ENCODE measurements at places on chromosomes 2 and 18. TPM values are rescaled to one million over a fixed set of nuclear protein-coding genes. Genes with fewer than 3 reads are reported as not detected.

GRCh38 chr18:36155851-36156757 is 26.4 kb downstream of the ELP2 start:
- H3K36me3 ChIP-seq = peaks cover 43% of the 10 kb centered on the region
- no peaks in the 10 kb centered on the region for H3K27me3 ChIP-seq
- H3K4me3 ChIP-seq = no peak overlapping the region
- H3K4me1 ChIP-seq = peaks cover 20% of the 10 kb centered on the region
- no peak for DNase-seq

DNA sequence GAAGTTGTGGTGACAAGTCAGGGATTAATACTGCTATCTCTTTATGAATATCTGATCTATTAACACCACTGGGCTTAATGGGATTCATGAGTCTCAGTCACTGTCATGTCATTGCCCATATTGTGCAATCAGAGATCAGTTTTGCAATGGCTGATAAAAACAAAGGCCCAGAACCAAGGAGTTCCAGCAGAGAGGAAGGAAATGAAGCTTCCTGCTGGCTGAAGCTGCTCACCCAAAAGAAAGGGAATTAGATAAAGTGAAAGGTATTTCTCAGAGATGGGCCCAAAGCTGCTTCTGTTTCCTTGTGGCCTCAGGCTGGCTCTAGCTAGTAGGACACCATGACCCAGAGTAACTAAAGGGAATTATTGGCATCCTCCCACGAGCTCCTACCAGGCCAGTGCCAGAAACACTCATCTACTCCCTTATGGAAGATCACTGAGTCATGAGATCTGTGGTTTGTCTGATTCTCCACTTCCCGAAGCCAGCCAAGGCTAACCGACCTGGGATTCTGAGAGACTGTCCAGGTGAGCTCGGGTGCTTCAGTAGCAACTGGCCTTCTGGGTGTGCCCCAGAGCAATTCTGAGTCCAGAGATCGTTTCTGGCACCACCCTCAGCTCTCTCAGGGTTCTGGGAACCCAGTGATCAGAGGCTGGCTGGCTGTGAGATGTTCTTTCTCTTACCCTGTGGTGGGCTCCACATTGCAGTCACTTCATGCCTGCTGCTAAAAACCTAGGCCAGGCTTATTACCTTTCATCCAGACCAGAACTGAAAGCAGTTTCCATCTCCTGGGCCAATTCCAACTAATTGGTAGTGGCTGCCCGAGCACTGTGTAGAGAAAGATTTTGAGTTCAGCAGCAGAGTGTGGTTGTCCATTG is 129.5 kb upstream of the PELI1 start:
- no peak for DNase-seq
- no peaks in the 10 kb centered on the region for H3K27me3 ChIP-seq
- H3K4me1 ChIP-seq = peaks cover 28% of the 10 kb centered on the region
- no peak overlapping the region for H3K4me3 ChIP-seq
- no peak overlapping the region for H3K27ac ChIP-seq

DNA sequence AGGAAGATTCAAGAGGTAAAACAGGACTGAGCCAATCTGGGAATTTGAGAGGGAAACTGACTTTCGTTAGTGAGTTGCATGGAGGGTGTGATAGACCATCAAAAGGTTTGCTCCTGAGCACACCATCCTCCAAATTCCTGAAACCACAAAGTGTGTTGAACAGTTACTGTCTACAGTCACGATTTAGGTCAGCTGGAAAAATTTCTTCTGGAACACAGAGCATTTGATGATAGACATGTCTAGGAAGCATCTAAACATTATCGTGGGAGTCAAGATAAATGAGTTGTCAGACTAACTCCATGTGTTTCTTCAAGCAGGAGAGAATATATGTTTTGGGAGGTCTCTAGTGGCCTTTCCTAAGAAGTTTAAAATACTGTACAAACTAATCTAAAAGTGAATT is 449.4 kb upstream of the SLC14A2 start:
- H3K36me3 ChIP-seq = no peaks in the 10 kb centered on the region
- no peak overlapping the region for H3K27ac ChIP-seq
- no peak overlapping the region for H3K4me3 ChIP-seq

GRCh38 chr2:129656081-129656598 is 323.3 kb upstream of the RAB6C start:
- H3K27ac ChIP-seq = no peak overlapping the region
- peaks cover 4% of the 10 kb centered on the region for H3K27me3 ChIP-seq
- no peak overlapping the region for H3K4me3 ChIP-seq
- no peak for DNase-seq
- H3K36me3 ChIP-seq = no peaks in the 10 kb centered on the region

- no peaks in the 10 kb centered on the region for H3K36me3 ChIP-seq
- peaks cover 37% of the 10 kb centered on the region for H3K27me3 ChIP-seq
- H3K4me1 ChIP-seq = no peaks in the 10 kb centered on the region
- no peak for DNase-seq
- H3K4me3 ChIP-seq = no peak overlapping the region
- no peak overlapping the region for H3K27ac ChIP-seq
Observed at GRCh38 chr18:47274961-47275360, 23.5 kb upstream of the SKOR2 start.

DNA sequence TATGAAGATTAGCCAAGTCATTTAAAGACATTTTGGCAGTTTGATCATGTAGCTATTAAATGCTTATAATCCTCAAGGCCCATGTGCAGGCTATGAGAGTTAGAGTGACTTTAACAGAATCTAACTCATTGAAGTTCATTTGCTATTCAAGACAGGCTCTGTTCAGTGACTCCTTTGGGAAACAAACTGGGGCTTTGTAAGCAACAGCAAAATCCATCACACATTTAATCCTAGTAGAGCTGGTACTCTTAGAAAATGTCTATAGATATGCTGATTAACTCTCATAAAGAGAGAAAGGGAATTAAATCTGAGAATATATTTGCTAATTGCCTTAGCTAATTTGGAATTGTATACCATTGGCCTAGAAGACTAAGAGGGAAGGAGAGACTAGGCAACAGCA is 182.8 kb upstream of the SESTD1 start:
- DNase-seq = no peak
- no peaks in the 10 kb centered on the region for H3K4me1 ChIP-seq
- no peaks in the 10 kb centered on the region for H3K36me3 ChIP-seq

Gene CD28
- 167 TPM for total RNA-seq

DNA sequence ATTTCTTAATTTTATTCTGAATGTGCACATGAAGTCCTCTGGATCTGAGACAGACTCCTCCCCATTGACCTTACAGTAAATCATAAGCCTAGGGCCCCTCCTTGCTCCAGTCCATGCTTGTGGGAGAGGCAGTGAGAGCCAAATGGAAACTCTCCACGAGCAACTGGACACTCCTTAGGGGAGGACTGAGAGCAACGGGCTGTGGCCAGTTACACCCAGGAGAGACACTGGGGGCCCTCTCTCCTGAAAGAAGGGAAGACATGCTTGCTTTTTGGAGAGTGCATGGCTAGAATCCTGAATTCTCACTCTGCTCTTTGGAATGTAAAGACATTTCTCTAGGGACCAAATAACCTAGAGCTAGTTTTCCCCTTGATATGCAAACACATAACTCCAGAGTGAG is 49.0 kb upstream of the BIN1 start:
- DNase-seq = no peak
- H3K36me3 ChIP-seq = no peaks in the 10 kb centered on the region

Gene GDF7
- not detected for total RNA-seq

DNA sequence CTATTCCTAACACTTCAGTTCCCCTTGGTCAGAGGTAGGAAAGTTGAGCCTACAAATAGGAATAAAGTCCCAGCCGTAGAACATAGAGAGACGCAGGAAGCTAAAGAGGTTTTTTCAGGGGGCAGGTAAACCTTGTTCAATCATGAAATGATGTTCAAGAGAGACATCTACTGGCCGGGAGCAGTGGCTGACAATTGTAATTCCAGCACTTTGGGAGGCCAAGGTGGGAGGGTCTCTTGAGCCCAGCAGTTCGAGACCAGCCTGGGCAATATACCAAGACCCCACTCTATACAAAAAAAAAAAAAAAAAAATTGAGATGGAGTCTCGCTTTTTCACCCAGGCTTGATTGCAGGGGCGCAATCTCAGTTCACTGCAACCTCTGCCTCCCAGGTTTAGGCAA is 66.7 kb upstream of the DNAJC10 start:
- no peak for DNase-seq
- no peak overlapping the region for H3K4me3 ChIP-seq
- H3K36me3 ChIP-seq = no peaks in the 10 kb centered on the region
- peaks cover 5% of the 10 kb centered on the region for H3K4me1 ChIP-seq
- H3K27ac ChIP-seq = no peak overlapping the region

GRCh38 chr18:7877609-7878008 is 310.5 kb downstream of the PTPRM start:
- no peak overlapping the region for H3K27ac ChIP-seq
- no peaks in the 10 kb centered on the region for H3K27me3 ChIP-seq
- no peak overlapping the region for H3K4me3 ChIP-seq
- H3K36me3 ChIP-seq = no peaks in the 10 kb centered on the region

DNA sequence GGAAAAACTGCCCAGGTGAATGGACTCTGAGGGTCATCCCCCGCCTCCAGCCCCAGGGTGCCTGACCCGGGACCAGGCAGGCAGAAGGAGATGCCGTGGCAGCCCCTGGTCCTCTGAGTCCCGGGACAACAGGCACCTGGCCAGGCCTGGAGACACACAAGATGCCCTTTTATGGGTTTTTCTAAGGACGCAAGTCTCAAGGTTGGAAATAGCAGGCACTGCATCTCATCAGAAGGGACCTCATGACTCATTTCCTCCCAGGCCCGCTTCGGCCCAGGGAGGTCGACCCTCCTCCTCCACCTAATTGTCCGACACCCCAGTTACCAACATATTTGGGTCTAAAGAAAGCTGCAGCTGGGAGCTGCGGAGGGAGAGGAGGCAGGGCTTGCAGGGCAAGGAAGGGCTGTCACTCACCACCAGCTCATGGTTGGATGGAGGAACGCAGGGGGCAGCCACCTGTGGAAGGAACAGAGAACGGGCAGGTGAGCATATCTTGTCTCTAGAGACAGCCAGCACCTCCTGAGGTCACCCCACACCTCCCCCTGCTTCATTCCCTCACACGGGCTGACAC is 82.9 kb downstream of the TNS1 start:
- H3K4me1 ChIP-seq = no peaks in the 10 kb centered on the region
- DNase-seq = no peak

Data from activated naive CD4-positive, alpha-beta T cell treated with anti-CD3 and anti-CD28 coated beads for 36 hours (primary cell).